T-helper 17 cell (primary cell): ENCODE measurements at places on chromosomes 4 and X.

GRCh38 chr4:105350859-105351490, 122.9 kb downstream of the PPA2 start:
- DNase-seq, result no peak

GRCh38 chr4:120446051-120446567, 379.5 kb upstream of the MAD2L1 start:
- no peak for DNase-seq

DNA sequence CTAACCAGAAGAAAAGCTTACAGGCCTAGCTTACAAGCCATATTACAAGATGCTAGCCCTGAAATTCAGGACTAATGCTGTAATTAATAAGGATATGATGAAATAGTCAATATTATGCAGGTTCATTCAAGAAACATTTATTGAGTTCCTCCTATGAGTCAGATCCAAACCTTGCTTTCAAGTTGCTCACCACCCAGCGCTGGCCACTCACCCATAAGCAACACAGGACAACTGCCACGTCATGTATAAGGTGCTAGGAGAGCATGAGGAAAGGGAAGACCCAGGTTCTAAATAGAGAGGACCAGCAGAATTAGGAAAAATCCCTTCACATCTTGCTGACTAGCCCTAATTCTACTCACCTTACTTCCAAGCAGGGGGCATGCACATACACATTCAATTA, 23.3 kb downstream of the MAML3 start:
- no peak for DNase-seq

DNA sequence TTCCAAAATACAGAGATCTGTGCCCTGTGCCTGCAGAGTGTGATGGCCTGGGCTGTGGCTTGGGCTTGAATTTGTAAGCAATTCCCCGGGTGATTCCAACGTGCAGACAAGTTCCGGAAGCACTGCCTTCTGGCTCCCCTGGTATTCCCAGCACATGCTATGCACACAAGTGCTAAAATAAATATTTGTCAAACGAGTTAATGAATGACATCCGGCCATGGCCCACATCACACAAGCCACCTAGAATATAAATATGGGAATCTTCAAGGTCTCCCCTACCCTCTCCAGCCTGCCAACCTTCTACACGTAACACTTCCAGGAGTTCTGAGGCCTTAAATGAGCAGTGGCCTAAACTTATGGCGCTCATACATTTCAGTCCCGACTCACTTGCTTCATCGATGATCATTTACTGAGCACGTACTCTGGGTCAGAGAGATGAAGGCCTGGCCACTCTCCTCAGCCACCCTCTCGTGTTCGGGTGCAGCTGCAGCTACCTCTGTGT, 21.3 kb downstream of the DCTD start:
- no peak for DNase-seq

DNA sequence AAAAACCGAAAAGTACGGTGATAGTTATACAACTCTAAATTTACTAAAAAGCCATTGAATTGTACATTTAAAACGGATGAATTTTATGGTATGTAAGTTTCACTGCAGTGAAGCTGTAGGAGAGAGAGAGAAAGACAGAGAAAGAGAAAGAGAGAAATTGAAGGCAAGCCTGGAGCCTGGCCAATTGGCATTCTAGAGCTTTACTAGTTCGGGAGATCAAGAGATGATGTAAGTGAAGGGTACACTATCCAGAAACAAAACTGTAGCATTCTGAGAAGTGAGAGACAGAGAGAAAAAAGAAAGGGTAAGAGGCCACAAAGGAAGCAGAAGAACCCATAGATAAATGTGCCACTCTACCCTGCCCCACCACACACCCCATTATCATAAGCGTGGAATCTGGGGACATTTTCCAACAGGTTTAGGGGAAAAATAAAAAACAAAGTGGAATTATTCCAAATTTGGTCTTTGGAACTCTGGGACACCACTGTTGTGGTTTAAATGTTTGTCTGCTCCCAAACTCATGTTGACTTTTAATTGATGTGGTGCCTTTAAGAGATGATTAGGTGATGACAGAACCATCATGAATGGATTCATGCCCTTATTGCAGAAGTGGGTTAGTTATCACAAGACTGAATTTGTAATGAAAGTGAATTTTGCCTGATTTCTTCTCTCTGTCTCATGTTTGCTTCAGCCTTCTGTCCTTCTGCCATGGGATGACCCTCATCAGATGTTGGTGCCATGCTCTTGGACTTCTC, 123.0 kb upstream of the PLS3 start:
- no peak for DNase-seq

GRCh38 chr4:48380583-48381167, 39.3 kb downstream of the SLAIN2 start:
- DNase-seq, result no peak

DNA sequence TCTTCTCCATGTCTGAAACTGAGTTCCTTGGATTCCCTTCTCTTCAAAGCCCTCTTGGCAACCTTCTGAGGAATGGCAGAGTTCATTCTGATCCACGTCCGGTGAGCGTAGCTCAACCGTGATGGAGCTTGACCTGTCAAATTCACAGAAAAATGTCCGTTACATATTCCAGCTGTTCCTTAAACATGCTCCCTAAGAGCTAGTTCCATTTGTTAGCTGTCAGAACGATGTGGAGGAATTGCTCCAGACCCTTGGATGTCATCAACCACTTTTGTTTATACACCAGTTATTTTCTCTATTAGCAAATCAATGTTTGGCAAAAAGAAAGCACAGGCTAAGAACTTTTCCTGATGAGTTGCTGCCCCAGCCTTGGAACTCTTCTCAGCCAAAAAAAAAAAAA, 50.1 kb downstream of the NHS start:
- no peak for DNase-seq

DNA sequence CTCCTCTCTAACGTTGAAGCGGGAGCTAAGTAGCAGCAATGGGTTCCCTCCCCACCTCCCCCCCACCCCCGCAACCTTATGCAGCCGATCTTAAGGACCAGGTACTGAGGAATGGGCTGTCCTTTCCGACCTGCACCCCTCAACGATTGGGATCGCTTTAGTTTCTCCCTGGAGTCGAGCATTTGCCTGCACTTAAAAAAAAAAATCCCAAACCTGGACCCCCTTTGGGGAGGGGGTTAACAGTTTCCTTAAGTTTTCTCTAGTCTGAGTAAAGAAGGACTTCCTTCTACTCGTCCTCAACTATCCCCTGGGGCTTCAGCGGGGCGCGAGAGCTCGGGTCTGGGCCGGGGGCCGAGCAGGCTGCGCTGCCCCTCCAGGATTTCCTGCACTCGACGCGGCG, 25.7 kb upstream of the BCORL1 start:
- no peak for DNase-seq

- no peak for DNase-seq
Observed at GRCh38 chrX:57741107-57741506, 61.0 kb upstream of the NLRP2B start.

- no peak for DNase-seq
Observed at GRCh38 chrX:112877771-112878173, 37.1 kb upstream of the AMOT start.

DNA sequence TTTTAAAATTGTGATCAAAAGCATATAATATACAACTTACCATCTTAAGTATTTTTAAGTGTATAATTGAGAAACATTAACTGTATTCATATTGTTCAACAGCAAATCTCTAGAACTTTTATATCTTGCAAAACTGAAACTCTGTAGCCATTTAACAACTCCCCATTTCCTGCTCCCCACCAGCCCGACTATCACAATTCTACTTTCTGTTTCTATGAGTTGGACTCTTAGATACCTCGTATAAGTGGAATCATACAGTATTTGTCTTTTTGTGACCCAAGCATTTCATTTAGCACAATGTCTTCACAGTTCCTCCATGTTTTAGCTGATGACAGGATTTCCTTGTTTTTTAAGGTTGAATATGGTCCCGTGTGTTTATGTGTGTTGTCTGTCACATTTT, 106.0 kb downstream of the LRBA start:
- DNase-seq, result no peak

DNA sequence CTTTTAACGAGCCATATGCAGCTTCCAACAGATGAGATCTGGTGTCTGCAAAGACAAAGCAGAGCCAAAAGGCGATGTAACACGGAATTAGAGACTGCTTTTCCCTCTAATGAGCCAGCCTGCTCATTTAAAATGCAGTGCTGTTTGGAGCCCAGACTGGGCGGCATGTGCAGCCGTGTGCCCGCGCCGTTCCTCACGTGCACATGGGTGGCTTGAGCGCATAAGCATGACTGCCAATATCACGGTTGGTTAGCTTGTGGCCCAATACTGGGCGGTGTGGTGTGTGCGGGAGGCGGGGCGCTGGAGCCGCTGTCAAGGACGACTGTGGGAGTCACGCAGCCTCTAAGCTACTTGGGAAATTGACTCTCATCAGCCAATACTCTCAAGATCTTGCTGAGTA, 87.0 kb upstream of the SCOC start:
- no peak for DNase-seq

- DNase-seq, result no peak
Observed at GRCh38 chrX:677376-677775, 46.8 kb downstream of the SHOX start.

DNA sequence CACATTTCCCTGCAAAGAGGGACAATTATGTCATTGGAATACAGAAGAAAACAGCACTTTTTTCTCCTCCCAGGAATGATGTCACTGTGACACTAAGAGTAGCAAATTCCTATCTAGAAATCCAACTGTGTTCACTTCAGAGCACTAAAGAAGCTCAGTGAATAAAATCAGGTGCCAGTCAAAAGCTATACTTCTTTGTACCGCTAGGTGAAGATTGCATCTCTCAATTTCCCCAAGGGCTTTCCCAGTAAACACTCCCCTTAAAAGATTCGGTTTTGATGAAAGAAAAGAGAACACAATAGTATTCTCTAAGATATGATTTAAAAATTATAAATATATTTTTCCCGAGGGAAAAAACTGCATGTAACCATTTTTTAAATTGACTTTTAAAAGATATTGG, 104.7 kb upstream of the MID1 start:
- no peak for DNase-seq
